Activated gamma-delta T cell (primary cell): ENCODE measurements at places on chromosomes 3 and 15.

- DNase-seq, result no peak
Observed at GRCh38 chr15:22851513-22851912, 13.0 kb downstream of the NIPA2 start.

DNA sequence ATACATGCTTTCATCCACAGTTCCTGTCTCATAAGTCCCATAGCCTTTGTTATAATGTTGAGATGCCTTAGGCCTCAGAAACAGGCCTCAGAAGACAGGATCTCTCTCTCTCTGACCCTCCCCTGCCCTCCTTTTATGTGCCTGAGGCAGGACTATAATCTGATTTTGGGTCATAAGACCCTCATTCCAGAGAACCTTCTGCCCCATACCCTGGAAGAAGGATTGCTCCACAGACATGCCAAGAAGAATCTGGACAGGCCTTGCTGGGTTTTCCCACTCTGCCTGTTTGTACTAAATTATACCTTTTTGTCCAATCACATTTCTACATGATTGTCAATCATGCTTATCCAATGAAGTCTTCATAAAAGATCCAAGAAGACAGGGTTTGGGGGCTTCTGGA lies 57.2 kb upstream of the MME start:
- DNase-seq, result no peak

DNA sequence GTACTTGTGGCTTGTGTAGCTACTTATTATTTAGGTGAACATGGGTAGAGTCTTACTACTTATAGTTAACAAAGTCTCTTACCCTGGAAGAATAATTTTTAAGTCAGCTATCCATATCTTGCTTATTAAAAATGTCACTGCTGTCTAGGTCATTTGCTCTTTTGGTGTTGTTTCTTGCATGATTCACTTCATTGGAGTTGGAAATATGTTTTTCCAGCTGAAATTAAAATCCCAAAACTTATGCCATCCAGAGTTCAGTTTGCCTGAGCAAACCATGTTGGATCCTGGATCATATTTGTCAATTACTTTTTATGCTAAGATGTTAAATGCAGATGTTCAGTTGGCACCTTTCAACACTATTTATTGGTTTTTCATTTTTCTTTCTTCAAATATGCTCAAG lies 421.0 kb upstream of the RBMS3 start:
- no peak for DNase-seq

GRCh38 chr3:29512641-29513040 lies 231.8 kb downstream of the RBMS3 start:
- DNase-seq, result no peak

- DNase-seq, result no peak
Observed at GRCh38 chr15:92683511-92683834, 27.9 kb upstream of the FAM174B start.

DNA sequence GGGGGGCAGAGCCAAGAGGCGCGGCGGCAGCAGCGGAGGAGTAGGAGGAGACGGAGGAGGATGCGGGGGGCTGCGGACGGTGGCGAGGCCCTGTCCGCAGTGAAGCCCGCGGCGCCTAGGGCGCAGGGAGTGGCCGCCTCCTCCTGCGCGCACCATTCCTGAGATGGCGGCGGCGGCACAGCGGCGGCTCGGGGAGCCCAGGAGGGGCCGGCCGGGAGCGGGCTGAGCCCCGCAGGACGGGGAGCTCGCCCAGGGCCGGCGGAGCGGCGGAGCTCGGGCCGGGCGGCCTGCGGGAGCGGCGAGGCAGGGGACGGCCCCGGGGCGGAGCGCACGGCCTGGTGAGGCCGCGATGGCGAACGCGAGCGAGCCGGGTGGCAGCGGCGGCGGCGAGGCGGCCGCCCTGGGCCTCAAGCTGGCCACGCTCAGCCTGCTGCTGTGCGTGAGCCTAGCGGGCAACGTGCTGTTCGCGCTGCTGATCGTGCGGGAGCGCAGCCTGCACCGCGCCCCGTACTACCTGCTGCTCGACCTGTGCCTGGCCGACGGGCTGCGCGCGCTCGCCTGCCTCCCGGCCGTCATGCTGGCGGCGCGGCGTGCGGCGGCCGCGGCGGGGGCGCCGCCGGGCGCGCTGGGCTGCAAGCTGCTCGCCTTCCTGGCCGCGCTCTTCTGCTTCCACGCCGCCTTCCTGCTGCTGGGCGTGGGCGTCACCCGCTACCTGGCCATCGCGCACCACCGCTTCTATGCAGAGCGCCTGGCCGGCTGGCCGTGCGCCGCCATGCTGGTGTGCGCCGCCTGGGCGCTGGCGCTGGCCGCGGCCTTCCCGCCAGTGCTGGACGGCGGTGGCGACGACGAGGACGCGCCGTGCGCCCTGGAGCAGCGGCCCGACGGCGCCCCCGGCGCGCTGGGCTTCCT lies at the start of gene GPR27:
TSS of gene GPR27 (plus strand) at position 155 of the 909 bp plus-strand sequence. CDS start at position 350, 195 bp downstream.
- peak; percentile 12 for DNase-seq

DNA sequence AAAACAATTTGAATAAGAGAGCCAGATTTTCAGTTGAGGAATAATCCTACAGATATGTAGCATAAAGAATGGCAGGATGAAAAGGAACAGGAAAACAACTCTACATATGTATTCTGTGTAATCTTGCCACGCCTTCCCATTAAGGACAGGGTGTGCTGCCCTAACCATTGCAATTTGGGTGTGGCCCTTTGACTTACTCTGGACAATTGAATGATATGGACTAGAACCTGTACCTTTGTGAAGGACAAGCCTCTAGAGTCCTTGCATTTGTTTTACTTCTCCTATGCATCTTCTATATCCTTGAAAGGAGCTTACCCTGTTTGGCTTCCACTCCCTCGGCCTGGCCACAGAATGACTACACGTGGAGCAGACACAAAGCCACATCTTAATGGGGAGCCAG lies 1261.6 kb upstream of the GBE1 start:
- DNase-seq, result no peak

- DNase-seq, result no peak
Observed at GRCh38 chr15:66356077-66356358, 467 bp downstream of the TIPIN start.

GRCh38 chr3:160224256-160224655 lies 966 bp upstream of the C3orf80 start:
- no peak for DNase-seq

DNA sequence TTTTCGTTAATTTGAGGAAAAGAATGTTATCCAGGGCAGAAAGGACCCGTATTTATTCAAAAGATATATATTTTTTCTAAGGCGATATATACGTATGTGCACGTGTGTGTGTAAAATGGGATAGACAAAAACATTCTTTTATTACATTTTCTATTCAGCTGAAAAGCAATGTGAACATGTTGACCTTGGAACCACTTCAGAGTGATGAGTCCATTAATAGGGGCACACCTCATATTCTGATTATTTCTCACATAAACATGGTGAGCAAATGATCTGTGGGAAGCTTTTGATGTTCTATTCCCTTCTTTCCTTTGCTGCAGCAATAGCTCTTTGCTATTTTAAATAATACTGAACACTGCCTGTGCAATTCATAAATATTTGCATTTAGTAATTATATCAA lies 87.6 kb downstream of the SYNPR start:
- DNase-seq, result no peak

- no peak for DNase-seq
Observed at GRCh38 chr15:33526532-33526931, 215.8 kb downstream of the RYR3 start.

DNA sequence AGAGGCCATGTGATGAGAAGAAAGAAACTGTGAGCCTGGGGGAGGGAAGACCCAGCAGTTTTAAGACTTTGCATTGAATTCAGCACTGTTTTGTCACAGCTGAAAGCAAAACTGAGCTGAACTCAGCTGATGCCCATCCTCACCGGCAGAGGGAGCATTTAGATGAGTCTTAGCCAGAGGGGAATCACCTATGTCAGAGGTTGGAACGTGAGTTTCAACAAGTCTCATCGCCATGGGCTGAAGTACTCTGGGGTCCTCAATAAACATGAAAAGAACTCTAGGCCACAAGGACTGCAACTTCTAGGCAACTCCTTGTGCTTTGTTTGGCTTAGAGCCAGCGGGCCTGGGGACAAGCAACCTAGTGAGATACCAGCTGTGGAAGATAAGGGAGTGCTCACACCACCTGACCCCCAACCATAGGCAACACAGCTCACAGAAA lies 324.5 kb downstream of the TBL1XR1 start:
- no peak for DNase-seq

- DNase-seq, result no peak
Observed at GRCh38 chr15:39616731-39617455, 36.0 kb downstream of the THBS1 start.

GRCh38 chr15:70328679-70329115 lies 231.0 kb upstream of the TLE3 start:
- DNase-seq, result no peak

DNA sequence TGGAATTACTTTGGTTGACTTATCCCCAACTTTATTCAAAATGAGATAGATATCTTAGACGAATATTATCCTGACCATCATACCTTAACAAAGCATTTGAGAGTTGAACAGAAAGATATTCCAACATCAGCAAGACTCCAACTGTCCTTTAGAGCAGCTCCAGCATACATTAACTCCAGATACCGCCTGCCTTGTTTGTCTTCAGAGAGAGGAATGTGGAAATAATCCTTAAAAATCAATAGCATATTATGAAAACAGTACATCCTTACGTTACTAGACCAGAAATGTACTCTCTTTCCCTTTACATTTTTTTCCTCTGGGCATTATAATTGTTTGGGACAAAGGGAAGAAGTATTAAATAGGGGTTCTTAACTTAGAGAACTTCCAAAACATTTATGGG lies 1.7 kb downstream of the ANKUB1 start:
- no peak for DNase-seq

DNA sequence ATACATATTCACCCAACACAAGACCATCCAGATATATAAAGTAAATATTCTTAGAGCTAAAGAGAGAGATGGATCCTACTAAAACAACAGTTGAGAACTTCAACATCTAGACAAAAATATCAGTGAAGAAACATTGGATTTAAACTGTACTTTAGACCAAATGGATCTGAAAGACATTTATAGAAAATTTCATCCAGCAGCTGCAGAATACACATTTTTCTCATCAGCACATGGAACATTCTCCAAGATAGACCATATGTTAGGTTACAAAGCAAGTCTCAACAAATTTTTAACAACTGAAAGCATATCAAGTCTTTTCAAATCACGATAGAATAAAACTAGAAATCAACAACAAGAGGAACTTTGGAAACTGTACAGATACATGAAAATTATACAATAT lies 369.0 kb upstream of the CCDC54 start:
- no peak for DNase-seq

GRCh38 chr3:75101329-75102147 lies 487.1 kb upstream of the CNTN3 start:
- DNase-seq, result no peak

- no peak for DNase-seq
Observed at GRCh38 chr3:61194892-61195538, 56.2 kb downstream of the FHIT start.

GRCh38 chr3:22940285-22940684 lies 262.8 kb upstream of the UBE2E2 start:
- DNase-seq, result no peak

- no peak for DNase-seq
Observed at GRCh38 chr3:66863205-66864111, 134.6 kb upstream of the KBTBD8 start.

GRCh38 chr15:92565351-92566125 lies 90.0 kb downstream of the FAM174B start:
- DNase-seq, result no peak

GRCh38 chr3:11140030-11140712 lies 14.1 kb upstream of the HRH1 start:
- no peak for DNase-seq

GRCh38 chr3:99783011-99783573 lies 34.6 kb upstream of the CMSS1 start:
- no peak for DNase-seq

DNA sequence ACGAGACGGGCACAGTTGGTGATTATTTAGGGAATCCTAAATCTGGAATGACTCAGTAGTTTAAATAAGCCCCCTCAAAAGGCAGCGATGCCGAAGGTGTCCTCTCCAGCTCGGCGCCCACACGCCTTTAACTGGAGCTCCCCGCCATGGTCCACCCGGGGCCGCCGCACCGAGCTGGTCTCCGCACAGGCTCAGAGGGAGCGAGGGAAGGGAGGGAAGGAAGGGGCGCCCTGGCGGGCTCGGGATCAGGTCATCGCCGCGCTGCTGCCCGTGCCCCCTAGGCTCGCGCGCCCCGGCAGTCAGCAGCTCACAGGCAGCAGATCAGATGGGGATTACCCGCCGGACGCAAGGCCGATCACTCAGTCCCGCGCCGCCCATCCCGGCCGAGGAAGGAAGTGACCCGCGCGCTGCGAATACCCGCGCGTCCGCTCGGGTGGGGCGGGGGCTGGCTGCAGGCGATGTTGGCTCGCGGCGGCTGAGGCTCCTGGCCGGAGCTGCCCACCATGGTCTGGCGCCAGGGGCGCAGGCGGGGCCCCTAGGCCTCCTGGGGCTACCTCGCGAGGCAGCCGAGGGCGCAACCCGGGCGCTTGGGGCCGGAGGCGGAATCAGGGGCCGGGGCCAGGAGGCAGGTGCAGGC lies 318.0 kb downstream of the FGF12 start:
- DNase-seq, result no peak

DNA sequence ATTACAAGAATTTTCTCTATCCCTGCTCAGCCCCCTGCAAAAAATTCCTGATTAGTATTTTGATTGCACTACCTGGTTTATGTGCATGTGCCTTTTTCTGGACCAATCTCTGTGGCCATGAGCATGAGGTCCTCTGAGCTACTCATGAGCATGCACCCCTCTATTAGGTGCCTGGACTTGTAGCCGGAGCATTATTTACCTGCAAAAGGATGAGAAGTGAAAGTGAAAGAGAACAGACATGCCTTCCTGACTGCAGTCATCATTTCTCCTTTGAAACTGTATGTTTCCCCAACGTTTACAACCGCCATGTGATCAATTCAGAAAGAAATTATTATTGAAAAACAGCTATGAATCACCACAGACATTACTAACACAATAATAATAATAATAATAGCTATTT lies 1008.8 kb downstream of the ROBO2 start:
- no peak for DNase-seq
